Stimulated activated naive B cell treated with anti-CD40 and anti-IgM and Interleukin-4, amounts not matched to agents 10 μg/mL and 1 μg/mL and 100 μg/mL, for 72 hours (primary cell): ENCODE measurements at places on chromosomes 12 and 14.

DNA sequence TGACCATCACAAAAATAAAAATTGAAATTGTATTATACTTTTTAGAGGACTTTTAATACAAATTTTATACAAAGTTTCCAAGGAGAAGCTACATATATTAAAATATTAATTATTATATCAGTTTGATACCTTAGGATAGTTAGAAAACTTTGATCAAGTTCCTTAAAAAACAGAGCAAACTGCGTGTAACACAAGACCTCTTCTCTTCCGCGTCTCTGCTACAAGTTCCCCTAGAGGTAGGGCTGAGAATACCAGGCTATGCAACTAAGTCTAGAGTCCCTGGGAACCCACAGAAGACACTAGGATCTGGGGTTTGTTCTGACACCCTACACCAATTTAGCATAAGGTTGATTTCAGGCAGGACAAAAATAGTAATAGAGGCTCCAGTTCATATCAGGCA is 319.0 kb downstream of the FOXG1 start:
- no peak for DNase-seq

- no peak for DNase-seq
Measured at GRCh38 chr14:100263141-100263540, 24.2 kb downstream of the YY1 start.

- DNase-seq, result no peak
Measured at GRCh38 chr12:102095677-102096263, 24.1 kb downstream of the NUP37 start.

GRCh38 chr14:31109257-31109656 is 83.1 kb upstream of the STRN3 start:
- DNase-seq, result no peak

- no peak for DNase-seq
Measured at GRCh38 chr12:94938583-94938982, 64.9 kb downstream of the NDUFA12 start.
